ENCODE measurements at places on chromosomes 11 and 22.

- no peak for DNase-seq
Measured at GRCh38 chr22:49011379-49011768, 816.3 kb downstream of the BRD1 start.

GRCh38 chr11:62201376-62201775 lies 7.1 kb upstream of the SCGB2A1 start:
- no peak for DNase-seq

GRCh38 chr11:88066090-88066489 lies 109.2 kb downstream of the RAB38 start:
- no peak for DNase-seq

GRCh38 chr22:40323681-40324171 lies 22.6 kb upstream of the ADSL start:
- no peak for DNase-seq

DNA sequence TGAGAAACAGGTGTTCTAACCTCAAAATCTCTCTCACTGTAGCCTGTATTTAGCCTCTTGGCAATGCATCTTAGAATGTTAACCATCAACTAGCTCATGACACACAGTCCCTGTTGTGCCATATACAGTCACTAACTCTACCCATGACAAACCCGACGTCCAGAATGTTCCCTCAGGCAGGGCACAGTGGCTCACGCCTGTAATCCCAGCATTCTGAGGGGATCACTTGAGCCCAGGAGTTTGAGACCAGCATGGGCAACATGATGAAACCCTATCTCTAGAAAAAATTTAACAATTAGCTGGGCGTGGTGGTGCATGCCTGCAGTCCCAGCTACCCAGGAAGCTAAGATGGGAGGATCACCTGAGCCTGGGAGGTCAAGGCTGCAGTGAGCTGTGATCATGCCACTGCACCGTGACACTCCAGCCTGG lies 18.2 kb upstream of the CCDC34 start:
- DNase-seq, result no peak

- no peak for DNase-seq
Measured at GRCh38 chr11:122976734-122977469, 4.7 kb downstream of the BSX start.

- DNase-seq, result no peak
Measured at GRCh38 chr11:6202041-6202440, 3.0 kb downstream of the OR52W1 start.
